ENCODE measurements at places on chromosomes 6 and 20. TPM values are rescaled to one million over a fixed set of nuclear protein-coding genes. Genes with fewer than 3 reads are reported as not detected.
A peak's percentile ranks its signal among the peaks of the same experiment; 100 is the strongest.

The USP49 gene
- 1.4 TPM for total RNA-seq

DNA sequence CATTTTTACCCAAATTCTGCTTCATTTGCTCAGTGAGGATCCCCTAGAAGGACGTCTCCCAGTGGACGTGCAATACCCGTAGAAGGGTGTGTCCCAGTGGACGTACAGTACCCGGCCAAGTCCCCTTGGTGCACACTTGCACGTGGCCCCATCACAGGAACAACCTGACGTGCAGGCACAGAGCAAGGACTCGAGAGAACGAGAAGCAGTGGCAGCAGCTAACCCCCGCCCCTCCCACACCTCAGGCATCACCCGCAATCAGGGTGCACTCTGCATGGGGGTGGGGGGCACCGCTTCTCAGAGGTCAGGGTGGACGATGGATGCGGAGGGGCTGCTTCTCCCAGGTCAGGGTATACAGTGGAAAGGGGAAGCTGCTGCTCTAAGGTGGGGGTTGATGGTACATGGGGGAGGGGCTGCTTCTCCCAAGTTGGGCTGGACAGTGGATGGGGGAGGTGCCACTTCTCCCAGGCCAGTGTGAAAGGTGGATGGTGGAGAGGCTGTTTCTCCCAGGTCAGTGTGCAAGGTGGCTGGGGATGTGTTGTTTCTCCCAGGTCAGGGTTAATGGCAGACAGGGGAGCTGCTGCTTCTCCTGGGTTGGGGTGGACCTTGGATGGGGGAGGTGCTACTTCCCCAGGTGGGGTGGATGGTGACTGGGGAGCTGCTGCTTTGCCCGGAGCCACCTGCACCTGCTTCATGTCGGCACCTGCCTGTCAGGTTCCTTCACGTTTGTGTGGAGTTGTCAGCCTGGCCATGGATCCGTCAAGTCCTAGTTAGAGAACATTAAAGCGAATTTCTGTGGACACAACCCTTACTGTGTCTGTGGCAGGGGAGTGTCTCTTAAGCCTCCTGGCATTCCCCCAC lies 1.0 kb upstream of the THBS2 start:
- peaks cover 15% of the 10 kb centered on the region for H3K4me1 ChIP-seq
- no peak overlapping the region for H3K4me3 ChIP-seq
- no peak overlapping the region for H3K27ac ChIP-seq
- DNase-seq, result no peak
- H3K27me3 ChIP-seq, result no peaks in the 10 kb centered on the region

- H3K4me3 ChIP-seq, result no peak overlapping the region
- no peak overlapping the region for H3K27ac ChIP-seq
- H3K27me3 ChIP-seq, result peaks cover 16% of the 10 kb centered on the region
- DNase-seq, result no peak
- H3K4me1 ChIP-seq, result no peaks in the 10 kb centered on the region
Observed at GRCh38 chr20:57735831-57736737, 26.3 kb upstream of the PMEPA1 start.

The BMP2 gene
- 0.18 TPM for total RNA-seq

- H3K36me3 ChIP-seq, result no peaks in the 10 kb centered on the region
- no peak for DNase-seq
- H3K4me3 ChIP-seq, result no peak overlapping the region
- H3K4me1 ChIP-seq, result peaks cover 5% of the 10 kb centered on the region
- H3K27ac ChIP-seq, result no peak overlapping the region
Observed at GRCh38 chr20:37907330-37907676, 4.4 kb downstream of the VSTM2L start.

The DUSP15 gene
- not detected for total RNA-seq

The LY6G6C gene
- not detected for total RNA-seq

- DNase-seq, result peak; percentile 88
- no peak overlapping the region for H3K4me3 ChIP-seq
- no peaks in the 10 kb centered on the region for H3K27me3 ChIP-seq
- H3K4me1 ChIP-seq, result peaks cover 16% of the 10 kb centered on the region
Observed at GRCh38 chr6:134911547-134911946, 38.4 kb downstream of the ALDH8A1 start.

GRCh38 chr20:36480456-36481048 lies 60.8 kb upstream of the MYL9 start:
- no peak for DNase-seq
- H3K4me3 ChIP-seq, result no peak overlapping the region
- H3K36me3 ChIP-seq, result peaks cover 11% of the 10 kb centered on the region
- H3K4me1 ChIP-seq, result peaks cover 37% of the 10 kb centered on the region
- no peak overlapping the region for H3K27ac ChIP-seq
- no peaks in the 10 kb centered on the region for H3K27me3 ChIP-seq

DNA sequence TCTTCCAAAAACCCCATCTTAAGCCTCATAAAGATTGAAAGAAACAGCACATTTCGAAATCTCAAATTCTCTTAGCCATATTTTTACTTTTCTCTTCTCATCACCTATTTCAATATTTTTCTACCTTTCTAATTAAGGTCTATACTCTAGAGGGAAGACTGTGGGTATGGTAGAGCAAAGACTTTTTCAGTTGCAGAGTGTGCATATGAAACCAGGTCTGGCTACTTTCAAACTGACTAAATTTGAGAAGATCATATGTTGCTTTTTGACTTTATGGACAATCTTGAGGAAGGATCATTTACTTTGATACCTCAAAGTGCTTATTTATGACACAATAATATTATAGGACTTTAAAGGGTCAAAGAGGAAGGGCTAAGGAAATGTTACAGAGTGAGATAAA lies 20.7 kb downstream of the FILIP1 start:
- H3K4me1 ChIP-seq, result no peaks in the 10 kb centered on the region
- no peak overlapping the region for H3K27ac ChIP-seq
- H3K36me3 ChIP-seq, result no peaks in the 10 kb centered on the region
- no peak for DNase-seq
- H3K4me3 ChIP-seq, result no peak overlapping the region
- no peaks in the 10 kb centered on the region for H3K27me3 ChIP-seq

All from IMR-90 (cell line).